Transverse colon (tissue), 4 donors: ENCODE measurements at places on chromosomes 16 and 17.
A peak's percentile ranks its signal among the peaks of the same experiment; 100 is the strongest.

DNA sequence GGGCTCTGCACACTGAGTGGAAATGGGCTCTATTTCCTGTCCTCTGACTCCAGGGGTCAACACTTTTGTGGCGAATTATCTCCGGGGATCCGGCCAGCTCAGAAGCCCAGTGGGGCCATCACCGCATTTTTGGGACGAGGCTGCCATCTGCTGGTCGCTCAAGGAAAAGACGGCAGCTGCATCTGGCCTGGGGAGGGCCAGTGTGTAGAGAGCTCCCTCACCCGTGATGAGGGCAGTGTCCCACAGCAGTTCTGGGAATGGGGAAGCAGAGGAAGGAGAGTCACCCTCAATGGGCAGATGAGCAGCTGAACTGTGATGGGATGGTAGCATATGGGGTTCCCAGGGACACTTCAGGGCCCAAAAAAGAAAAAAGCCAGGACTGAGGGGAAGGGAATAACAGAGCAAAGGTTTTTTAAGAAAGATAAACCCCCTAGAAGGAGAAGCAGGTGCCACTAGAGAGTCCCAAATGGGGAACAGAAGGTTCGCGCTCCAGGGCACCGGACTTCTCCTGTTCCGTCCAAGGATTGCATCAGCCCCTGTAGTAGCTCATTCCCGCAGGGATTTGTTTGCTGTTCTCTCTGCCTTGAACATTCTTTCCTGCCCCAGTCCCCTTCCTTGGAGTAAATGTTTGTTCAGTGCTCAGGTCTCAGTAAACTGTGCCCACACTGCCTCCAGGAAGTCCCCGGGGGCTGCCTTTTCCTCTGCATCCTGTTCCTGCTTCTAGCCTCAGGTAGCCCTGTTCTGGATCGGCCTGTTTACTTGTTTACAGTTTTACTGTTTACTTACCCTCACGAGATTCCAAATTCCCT lies 9.3 kb upstream of the ABCC12 start:
- DNase-seq: peak; percentile 77

GRCh38 chr17:69620363-69620762 lies 205.9 kb downstream of the MAP2K6 start:
- DNase-seq: no peak

DNA sequence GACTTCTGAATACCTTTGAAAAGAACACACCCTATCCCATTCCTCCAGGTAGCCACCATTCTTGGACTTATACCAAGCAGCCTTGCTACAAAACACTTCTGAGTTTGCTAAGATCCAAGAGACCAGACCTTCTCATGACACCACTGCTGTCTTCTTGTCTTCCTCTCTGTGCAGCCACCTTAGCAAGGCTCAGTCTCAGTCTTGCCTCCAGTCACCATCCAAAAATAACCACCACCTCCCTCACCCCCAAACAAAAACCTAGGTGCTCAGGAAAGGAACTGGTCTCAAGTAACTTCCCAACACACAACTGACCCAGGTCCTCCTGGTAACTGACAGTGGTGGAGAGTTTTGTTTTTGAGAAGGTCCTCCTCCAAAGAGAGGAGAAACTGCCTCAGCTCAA lies 90.9 kb upstream of the CORO6 start:
- no peak for DNase-seq

DNA sequence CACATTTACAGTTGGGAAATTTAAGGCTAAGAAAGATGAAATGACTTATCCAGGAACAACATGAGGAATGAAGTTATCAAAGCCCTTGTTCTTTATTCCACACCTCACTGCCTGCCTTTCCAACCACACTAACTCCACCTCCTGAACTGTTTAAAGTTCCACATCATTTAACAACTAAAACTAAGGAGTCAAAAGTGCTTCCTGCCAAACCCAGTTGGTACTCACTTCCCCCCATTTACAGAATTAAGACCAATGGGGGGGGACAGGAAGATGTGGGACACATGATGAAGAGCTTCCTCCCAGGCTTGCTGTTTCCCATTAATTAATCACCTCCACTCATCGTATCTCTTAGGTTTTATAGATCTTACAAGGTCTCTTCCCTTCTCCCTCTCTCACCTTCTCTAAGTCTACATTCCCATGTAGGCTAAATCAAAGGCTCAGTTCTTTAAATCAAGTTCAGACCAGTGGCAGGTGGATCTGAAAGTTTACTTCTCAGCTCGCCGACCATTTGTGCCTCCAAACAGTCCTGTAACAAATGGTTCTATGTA lies 19.2 kb upstream of the TMEM101 start:
- DNase-seq: no peak

- DNase-seq: no peak
Observed at GRCh38 chr17:3679531-3680126, 11.0 kb downstream of the EMC6 start.

DNA sequence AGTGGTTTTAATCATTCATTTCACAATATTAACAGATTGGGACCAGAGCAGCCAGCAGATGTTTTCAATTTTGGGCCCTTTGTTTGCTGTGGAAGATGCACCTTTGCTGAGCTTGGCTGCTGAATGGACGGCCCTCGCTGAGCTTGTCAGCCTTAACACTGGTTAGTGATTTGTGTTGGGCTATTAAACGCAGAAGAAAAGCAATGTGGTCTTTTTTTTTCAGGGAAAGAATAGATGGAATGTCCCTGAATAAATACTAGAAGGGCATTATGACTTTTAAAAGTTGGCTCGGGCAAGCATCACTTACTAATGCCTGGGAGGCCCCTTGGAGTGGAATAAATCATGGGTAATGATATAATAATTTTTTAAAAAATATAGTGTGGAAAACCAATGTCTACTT lies 297.0 kb downstream of the MAP2K6 start:
- no peak for DNase-seq

DNA sequence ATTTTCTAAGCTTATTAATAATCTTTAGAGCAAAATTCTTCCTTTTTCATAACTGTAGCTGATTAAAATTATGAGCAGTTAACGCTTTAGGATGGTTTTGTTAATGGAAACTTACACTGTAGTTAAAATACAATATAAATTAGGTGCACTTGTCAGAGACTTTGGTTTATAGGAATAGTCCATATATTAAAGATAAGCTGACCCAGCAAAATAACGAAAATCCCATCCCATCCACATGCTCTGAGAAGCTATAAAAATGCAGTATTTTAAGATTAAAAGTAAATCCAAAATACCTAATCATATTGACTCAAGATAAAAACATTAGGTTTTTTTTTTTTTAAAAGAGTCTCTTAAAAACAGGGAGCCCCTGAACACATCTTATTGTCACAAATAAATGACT lies 38.0 kb downstream of the CEP95 start:
- DNase-seq: no peak

DNA sequence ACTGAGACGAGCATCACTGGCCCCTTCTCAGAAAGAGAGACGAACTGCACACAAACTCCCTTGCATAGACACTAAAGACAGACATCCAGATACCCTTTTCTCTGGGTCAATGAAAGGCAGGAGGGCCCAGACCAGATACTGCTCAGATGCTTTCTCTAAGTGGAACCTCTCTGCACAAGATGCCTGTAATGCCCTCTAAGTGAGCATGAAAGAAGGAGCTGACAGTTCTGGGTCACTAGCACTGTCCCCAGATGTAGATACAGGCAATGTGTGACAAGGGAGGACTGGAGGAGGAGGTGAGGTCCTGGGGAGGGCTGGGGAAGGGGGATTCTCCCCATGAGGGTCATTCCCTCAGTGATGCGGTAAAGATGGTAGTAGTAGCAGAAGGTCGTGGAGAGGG lies 501.0 kb upstream of the CDH11 start:
- DNase-seq: no peak

GRCh38 chr17:74396567-74396966 lies 29.3 kb downstream of the GPR142 start:
- no peak for DNase-seq

DNA sequence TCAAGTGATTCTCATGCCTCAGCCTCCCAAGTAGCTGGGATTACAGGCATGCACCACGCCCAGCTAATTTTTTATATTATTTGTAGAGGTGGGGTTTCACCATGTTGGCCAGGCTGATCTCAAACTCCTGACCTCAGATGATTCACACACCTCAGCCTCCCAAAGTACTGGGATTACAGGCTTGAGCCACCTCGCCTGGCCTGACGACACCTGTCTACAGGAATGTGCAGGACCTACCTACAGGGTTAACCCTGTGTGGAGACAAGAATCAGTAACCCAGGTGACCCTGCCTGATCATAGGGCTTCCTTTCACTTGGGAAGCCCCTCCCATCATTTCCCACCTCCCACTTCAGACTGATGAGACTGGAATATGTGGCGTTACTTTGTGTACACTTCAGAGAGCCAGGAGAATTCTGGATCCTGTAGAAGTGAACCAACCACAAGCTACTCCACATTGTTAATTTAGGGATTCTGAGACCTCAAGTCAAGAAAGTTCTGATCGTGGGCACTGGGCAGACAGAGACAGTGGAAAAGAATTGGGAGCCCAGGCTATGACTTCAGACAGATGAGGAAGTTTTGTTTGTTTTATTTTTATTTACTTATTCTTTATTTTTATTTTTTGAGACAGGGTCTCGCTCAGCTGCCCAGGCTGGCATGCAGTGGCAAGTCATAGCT lies 5.7 kb upstream of the MILR1 start:
- DNase-seq: no peak

- peak; percentile 26 for DNase-seq
Observed at GRCh38 chr17:15350777-15351477, 9.5 kb upstream of the TEKT3 start.

GRCh38 chr17:18281788-18282187 lies 21.3 kb downstream of the MIEF2 start:
- DNase-seq: no peak

- no peak for DNase-seq
Observed at GRCh38 chr16:10892782-10893318, 15.8 kb downstream of the CIITA start.

- peak; percentile 85 for DNase-seq
Observed at GRCh38 chr17:42112552-42113176, at the start of gene DHX58. Gene DHX58 (minus strand): TSS chr17:42112714. CDS start chr17:42111892, 822 bp downstream.

GRCh38 chr17:59331129-59331928 lies at the start of gene YPEL2:
Gene YPEL2 (plus strand): TSS chr17:59331655. CDS start chr17:59353410, 21,755 bp downstream.
- peak; percentile 97 for DNase-seq

GRCh38 chr16:89277049-89277448 lies 59.5 kb downstream of the ZNF778 start:
- DNase-seq: no peak
